ENCODE measurements at places on chromosomes 3 and 15.

DNA sequence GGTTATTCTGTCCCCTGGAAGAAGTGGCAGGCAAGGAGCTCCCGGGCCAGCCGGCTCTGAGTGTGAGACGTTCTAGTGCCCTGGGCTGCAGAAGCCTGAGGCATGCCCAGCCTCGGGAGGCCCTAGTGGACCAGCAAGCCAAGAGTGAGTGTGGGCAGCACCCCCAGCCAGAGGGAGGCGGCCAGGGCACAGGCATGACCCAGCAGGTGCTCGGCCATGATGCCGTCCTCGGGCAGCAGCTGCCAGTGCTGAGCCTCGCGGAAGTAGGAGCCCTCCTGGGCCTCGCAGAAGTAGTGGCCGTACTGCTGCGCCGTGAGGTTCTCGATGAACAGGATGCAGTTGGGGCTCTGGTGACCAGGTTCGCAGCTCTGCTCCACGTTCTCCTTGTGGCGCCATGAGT, 23.3 kb downstream of the SEMA7A start:
- no peak for ATAC-seq

DNA sequence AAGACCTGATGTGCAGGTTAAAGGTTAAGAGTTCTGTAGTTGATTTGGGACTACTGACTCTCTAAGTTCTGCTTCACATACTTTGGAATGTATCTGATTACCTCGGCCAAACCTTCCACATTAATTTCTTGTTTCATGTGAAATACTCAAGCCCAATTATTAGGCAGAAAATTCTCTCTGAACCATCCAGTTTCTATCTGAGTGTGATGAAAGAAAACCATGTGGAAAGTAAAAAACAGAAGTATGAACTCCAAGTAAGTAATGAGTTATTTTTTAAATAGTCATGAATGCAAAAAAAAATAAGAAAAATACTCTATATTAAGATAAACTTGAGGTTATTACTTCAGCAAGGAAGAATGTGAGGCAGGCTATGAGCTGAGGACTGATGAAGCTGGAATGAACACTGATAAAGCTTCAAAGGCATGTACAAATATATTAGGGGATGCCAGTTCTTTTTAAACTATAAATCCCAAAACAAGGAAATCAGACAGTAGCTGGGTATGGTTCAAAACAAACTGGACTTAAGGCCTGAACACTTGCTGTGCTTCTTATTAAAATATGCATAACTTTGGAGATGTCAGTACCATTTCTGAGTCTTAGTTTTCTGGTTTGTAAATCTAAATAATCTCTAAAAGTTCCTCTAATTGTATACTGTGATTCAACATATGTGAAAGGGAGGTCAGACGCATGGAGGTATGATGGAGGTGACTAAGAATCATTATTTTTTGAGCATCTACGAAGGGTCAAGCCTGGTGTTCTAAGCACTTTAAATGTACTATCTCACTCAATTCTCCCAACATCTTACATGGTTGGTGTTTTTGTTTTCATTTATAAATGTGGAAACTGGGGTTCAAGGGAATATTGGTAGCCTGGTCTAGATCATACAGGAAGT, 59.6 kb downstream of the COL6A6 start:
- no peak for ATAC-seq

GRCh38 chr3:74021449-74021848, 396.7 kb upstream of the PDZRN3 start:
- ATAC-seq, result no peak

DNA sequence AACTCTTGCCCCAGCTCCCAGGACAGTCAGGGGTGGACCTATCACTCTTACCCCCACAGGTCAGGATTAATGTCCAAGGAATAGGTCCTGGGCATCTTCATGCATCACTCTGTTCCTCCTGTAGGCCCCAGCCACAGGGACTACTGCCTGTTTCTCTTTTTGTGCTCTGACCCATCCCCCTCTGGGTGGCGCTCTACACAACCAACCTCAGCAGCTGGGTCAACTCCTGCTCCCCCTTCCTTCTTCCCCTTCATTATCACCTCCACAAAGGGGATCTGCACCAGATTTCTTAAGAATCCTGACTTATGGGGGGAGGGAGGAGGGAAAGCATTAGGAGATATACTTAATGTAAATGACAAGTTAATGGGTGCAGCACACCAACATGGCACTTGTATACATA, 12.2 kb upstream of the TRANK1 start:
- ATAC-seq, result no peak

GRCh38 chr3:71277341-71277740, 306.2 kb downstream of the FOXP1 start:
- ATAC-seq, result no peak

DNA sequence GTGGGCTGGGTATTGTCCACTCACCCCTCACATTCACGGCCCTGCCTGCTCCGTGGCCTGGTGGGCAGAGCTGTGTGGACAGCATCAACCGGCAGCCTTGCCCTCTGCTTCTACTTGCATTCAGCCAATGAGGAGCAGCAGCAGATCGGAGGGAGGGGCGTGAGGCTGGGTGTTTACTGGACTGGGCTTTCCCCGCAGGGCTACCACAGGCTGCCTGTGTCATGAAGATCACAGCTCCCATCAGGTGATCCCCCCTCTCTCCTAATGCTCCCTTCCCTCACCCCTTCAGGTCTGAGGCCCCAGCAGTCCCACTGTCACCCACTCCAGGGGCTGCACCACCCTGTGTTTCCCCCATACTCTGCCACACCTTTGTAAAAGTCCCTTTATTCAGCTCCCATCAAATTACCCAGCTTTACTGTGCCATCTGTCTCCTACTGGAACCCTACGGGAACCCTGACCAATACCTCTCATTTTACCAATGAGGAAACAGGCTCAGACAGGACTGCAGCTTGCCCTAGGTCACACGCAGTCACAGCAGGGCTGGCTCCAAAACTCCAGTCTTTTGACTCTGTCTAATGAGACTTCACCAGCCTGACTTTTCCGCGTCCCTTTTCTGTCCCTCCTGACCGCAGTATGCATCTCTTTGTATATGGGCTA, 81.1 kb downstream of the MEGF11 start:
- no peak for ATAC-seq

DNA sequence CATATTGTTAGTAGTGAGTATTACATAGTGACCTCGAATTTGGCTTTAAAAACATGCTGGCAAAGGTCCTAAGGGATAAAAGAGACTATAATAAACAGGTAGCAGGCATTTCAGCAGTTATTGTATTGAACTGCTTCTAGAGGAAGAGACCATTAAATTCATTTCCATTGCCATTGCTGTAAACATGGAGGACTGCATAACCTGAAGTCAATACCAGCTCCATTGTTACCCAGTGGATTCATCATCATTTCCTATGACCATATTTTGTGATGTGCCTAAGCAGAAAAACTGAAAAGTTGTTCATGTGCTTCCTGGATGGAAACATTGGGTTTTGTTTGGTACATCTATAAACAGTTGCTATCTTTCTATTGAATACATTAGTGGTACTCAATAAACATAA, 482.5 kb upstream of the UBE2E2 start:
- ATAC-seq, result no peak

DNA sequence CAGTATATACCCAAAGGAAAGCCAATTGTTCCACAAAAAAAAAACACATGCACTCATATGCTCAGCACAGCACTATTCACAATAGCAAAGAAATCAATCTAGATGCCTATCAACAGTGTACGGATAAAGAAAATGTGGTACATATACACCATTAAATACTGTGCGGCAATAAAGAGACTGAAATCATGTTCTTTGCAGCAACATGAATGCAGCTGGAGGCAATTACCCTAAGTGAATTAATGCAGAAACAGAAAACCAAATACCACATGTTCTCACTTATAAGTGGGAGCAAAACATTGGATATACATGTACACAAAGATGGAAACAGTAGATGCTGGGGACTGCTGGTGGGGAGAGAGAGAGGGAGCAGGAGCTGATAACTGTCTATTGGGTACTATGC, 124.2 kb upstream of the AADACL2 start:
- ATAC-seq, result no peak

DNA sequence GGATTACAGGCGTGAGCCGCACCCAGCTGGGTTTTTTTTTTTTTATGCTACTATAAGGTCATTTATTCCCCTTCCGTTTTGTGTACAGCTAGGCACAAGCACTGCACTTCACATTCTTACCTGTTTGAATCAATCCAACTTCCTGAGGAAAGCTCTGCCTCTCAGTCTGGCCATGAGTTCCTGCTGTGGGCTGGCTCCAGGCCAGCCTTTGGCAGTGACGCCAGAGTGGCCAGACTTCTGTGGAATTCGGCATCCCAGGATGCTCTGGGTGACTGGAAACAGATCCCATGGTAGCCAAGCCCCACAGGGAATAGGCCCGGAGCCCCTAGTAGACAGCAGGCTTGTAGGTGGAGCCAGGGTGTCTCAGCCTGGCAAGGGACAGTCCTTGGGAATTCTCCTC, 21.5 kb upstream of the TIMP4 start:
- no peak for ATAC-seq

- no peak for ATAC-seq
Observed at GRCh38 chr15:92448370-92448769, 54.7 kb downstream of the ST8SIA2 start.
